ENCODE measurements at places on chromosomes 5 and 9. TPM values are rescaled to one million over a fixed set of nuclear protein-coding genes. Genes with fewer than 3 reads are reported as not detected.

- no peak for DNase-seq
Measured at GRCh38 chr5:99019812-99020697, 91.2 kb upstream of the CHD1 start.

Gene EIF4EBP3
- total RNA-seq, result 19.6 TPM

DNA sequence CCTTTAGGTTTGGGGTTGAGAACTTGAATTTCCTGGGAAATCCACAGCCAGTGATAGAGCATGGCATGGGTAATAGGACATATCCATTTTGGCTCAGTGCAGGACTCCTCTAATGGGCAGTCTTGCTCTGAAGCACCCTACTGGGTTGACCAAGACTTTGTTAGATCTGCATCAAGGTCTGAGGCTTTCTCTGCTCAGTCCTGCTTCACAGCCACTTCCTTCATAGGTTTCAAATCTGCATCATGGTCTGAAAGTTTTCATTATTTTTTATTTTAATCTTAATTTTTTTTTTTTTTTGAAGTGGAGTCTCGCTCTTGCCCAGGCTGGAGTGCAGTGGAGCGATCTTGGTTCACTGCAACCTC, 36.5 kb downstream of the KIF2A start:
- DNase-seq, result no peak

DNA sequence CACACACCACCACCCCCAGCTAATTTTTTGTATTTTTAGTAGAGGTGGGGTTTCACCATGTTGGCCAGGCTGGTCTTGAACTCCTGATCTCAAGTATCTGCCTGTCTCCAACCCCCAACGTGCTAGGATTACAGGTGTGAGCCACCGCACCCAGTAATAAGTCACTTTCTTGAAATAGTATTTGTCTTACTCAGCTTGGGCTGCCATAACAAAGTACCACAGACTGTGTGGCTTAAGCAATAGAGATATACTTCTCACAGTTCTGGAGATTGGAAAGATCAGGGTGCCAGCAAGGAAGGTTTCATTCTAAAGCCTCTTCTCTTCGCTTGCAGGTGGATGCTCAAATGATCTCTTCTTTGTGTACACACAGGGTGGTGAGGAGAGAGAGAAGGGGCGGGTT, 99.8 kb downstream of the ARRDC3 start:
- no peak for DNase-seq

GRCh38 chr5:178642351-178642909, 15.6 kb upstream of the CLK4 start:
- no peak for DNase-seq

Gene C5orf58
- not detected for total RNA-seq

- DNase-seq, result no peak
Measured at GRCh38 chr9:21082671-21083070, 4.9 kb upstream of the IFNB1 start.

- no peak for DNase-seq
Measured at GRCh38 chr9:32291370-32291769, 93.1 kb upstream of the ACO1 start.

- DNase-seq, result no peak
Measured at GRCh38 chr5:31193591-31194467, at the start of gene CDH6. Gene CDH6 (plus strand): TSS chr5:31193686. CDS start chr5:31267474, 73,788 bp downstream.

Gene CERCAM
- 3.3 TPM for total RNA-seq

Gene SPATA31C1
- total RNA-seq, result not detected

- DNase-seq, result no peak
Measured at GRCh38 chr9:115553060-115553773, 435.3 kb upstream of the TNC start.

DNA sequence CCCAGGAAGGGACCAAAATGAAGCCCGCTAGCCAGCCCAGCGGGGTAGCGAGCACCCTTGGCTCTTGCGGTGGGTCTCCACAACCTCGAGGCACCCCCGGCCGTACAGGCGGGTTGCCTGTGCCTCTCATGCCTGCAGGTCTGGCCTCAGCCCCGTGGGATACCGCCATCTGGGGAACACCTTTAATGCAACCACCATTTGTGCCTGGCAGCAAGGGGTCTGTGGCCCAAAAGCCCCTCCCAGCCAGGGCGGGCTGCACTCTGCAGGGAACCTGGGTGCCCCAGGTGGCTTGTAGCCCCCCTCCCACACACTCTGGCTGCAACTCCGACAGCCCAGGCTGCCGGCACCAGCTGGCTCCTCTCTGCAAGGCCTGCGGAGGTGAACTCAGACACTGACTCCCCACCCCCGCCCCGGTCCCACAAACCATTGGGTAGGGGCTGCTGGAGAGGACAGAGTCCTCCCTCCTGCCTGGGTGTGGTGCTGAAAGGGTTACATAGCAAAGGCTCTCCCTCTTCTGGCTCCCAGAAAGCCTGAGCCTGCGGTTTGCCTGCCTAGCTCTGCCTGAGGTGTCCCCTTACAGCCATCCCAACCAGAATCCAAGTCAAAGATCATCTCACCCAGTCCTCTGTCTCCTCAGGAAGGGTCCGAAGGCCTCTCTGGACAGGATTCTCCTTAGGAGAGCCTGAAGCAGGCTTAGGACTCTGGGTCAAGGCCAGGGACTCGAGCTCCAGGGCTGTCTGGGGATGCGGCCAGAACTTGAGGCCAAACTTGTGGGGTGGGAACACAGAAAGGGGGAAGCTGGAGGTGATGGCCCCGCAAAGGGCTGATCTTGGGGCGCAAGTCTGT, 109.4 kb downstream of the PSD2 start:
- no peak for DNase-seq

- no peak for DNase-seq
Measured at GRCh38 chr5:6454628-6455053, 6.0 kb downstream of the UBE2QL1 start.

- DNase-seq, result peak; percentile 48
Measured at GRCh38 chr5:139690064-139690802, 42.1 kb downstream of the CXXC5 start.
